Epithelial cell of esophagus (primary cell): ENCODE measurements at places on chromosomes 2 and 18.
A peak's percentile ranks its signal among the peaks of the same experiment; 100 is the strongest.

- peak; percentile 37 for DNase-seq
Observed at GRCh38 chr18:2424420-2424819, 146.9 kb downstream of the METTL4 start.

GRCh38 chr2:236993-237539 is 26.8 kb downstream of the SH3YL1 start:
- DNase-seq = no peak

DNA sequence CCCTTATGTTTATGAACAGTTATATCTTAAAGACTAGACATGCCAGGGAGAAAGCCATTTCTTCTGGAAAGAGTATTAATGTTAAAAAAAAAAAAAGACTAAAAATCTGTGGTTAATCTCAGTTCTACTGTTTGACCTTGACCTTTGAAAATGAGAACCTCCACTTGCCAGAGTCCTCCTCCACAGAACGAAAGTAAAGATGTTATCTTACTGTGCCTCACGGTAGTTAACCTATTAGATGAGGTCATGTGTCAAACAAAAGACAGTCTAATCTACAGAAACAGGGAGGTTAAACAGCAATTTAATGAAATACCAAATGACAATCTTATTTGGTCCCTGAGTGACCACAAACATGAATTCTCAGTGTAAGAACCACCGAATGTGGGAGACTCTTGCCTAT is 51.2 kb downstream of the SLC14A2 start:
- DNase-seq = no peak

- no peak for DNase-seq
Observed at GRCh38 chr2:110868971-110869370, 136.6 kb downstream of the ACOXL start.

DNA sequence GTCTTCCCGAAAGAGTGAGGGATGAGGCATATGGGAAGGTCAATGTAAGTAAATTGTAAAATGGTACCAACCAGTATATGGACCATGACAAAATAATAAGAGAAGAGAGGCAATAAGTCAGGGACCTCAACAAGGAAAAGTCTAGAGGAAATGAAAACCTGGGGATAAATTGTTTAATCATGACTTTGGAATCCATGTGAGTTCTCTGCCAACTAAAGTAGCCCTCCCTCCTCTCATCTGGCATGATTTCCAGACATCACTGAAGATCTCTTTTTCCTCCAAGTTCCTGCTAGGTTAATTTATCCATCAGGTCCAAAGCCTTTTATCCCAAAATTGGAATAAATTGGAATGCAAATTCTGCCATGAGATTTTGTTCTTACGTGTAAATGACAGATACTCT is 417.9 kb downstream of the NRXN1 start:
- DNase-seq = peak; percentile 46

GRCh38 chr2:199452991-199453379 is 4.8 kb downstream of the SATB2 start:
- no peak for DNase-seq

DNA sequence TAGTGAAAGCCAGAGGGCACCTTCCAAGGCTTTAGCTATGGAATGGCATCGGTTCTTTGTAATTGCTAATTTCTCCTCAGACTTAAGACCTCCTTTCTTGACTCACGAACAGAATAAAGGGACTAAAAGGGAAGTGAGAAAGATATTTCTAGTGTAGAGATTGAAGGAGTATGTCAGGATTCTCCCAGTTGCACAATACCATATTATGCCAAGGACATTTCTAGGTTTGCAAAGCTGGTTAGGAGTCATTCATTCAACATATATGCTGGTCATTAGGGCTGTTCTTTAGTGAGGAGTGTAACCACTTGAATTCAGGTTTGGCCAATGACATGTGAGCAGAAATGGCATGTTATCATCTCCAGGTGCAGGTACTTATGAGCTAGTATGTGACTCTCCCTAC is 7.4 kb downstream of the REEP1 start:
- no peak for DNase-seq

DNA sequence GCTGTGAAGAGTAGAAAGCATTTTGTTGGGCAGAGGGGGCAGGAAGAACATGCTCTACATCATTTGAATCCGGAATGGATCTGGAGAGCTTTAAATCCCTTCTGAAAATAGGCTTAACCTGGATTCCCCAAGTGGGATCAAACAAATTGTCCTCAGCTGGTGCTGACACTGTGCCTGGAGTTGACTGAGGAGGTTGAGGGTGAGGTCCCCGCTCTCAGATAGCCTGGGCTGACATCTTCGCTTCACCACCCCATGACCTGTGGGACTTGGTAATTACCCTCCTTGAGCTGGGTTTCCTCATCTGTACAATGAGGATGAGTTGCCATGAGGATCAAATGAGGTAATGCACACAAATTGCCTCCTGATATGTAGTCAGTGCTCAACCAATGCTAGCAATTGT is 117.8 kb upstream of the SMAD2 start:
- no peak for DNase-seq

GRCh38 chr2:905833-906140 is 44.9 kb upstream of the SNTG2 start:
- no peak for DNase-seq

- no peak for DNase-seq
Observed at GRCh38 chr2:10221443-10221842, 81.3 kb upstream of the HPCAL1 start.

- no peak for DNase-seq
Observed at GRCh38 chr2:199875400-199875799, 24.4 kb upstream of the FTCDNL1 start.

DNA sequence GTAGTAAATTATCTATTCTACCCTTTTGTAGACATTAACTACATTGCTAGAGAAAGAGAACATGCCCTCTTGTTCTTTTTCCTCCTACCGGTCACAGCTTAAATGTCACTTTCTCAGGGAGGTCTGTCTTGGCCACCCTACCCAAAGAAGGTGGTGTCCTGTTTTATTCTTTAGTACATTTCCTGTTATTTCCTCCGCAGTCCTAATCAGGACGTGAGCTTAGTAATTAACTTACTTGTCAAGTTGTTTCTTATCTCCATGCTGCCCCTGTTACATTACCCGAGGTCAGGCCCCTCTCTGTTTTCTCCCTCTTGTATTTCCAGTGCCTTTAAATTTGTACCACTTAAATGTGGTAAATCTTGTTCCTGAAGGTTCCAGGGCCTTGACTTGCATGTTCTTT is 73.7 kb upstream of the RMDN2 start:
- DNase-seq = no peak

- no peak for DNase-seq
Observed at GRCh38 chr18:30386624-30387023, 655.9 kb downstream of the DSC3 start.

DNA sequence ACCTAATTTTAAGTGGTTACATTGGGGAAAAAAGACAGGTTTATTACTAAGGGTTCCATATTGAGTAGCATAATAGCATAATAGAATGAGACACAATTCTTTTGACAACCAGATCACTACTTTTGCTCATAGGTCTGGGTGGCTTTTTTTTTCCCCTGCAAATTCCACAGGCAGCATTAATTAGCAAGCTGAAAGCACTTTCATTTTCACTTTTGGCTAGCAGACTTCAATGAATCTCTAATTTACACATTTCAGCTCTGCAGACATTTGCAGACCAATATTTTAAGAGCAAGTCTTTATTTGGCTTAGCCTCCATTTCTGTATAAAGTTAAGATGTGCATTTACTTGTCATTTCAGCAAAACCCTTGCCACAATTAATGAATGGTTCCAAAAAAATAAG is 185.5 kb downstream of the NOL4 start:
- DNase-seq = no peak

- peak; percentile 85 for DNase-seq
Observed at GRCh38 chr2:43311276-43311675, 84.9 kb upstream of the ZFP36L2 start.

GRCh38 chr18:61842146-61842545 is 50.7 kb downstream of the RNF152 start:
- no peak for DNase-seq

GRCh38 chr2:176106581-176107539 is at the start of gene HOXD11:
TSS of gene HOXD11 (plus strand) at chr2:176107280. CDS start at chr2:176107356, 76 bp downstream.
- peak; percentile 77 for DNase-seq

- DNase-seq = no peak
Observed at GRCh38 chr2:123086613-123087385, 938.3 kb upstream of the CNTNAP5 start.

DNA sequence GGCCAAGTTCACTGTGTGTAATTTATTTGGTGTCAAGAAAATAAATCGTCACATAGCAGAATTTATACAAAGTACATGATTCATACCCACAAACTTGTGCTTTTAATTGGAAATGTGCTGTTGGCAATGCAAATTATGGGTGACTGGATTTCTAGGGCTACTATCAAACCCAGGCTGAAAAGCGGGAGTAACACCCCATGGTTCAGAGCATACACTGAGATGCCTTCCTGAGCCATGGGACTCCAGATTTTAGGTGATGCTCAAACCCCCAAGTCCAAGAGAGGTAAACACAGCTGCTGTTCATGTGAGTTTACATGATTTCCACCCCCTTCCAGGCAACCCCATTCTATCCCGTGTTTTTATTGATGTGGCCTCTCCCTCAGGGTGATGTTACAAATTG is 565.9 kb upstream of the ID2 start:
- no peak for DNase-seq

DNA sequence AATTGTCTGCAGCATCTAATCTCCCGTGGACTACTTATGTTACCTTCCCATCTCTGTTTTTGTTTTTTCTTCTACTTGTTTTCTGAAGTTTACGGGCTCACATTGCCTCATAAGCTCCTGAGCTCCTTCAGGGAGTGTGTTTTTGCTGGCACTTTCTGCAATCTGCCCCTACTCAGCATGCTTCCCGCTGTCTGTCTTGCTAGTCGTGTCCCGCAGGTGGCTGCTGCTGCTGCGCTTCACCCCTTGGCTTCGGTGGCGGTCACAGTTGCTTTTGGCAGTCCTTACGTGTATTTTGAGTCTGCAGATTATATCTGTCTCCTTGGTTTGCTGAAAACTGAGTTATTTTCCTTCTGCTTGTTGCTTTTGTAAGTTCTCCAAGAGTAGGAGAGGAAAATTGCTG is 37.3 kb downstream of the FER1L5 start:
- no peak for DNase-seq

DNA sequence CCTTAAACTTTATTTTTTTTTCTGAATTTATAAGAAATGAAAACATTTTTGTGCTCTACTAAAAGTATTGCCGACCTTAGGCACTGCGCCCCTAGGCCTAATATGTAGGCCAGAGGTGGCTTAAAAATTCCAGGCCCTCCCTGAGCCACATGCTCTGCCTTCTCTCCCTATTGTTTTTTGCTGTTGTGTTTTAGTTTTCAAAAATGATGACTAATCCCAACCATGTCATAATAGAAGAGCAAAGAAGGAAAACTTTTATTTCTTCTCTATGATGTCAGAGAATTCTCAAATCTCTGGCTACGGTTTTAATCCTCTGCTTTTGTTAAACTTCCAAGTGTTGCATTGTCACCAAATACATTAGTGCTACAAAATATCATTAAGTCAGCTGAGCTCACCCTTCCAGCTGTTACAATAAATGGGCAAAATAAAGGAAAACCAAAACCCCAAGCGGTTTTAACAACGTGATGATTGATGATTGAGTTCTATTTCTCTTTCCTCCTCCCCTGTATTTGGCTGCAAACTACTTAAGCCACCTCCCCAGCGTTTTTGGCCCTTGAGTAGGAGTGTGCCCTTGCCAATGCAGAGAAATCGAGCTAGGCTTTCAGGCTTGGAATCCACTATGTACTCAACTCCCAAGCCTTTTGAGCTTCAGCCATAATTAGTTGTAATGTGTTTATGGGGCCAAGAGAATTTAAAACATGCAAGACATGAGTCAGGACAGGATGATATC is 163.5 kb upstream of the POU3F3 start:
- no peak for DNase-seq

DNA sequence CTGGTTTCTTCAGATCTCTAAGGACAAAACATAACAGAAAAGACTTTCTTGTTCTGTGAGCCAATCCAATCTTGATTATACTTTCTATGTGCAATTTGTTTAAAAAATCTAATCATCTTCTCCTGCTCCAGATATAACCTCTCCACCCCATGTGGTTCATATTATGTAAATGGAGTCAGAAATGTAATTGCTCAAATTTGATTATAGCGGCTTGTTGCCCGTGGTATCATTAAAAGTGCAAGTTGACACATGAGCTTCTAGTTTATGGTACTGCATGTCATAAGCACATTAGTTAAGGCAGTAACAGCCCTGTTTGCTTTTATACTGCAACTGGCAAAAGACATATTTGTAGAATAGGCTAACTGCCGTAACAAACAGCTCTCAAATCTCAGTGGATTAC is 715.1 kb upstream of the CDH7 start:
- no peak for DNase-seq

- no peak for DNase-seq
Observed at GRCh38 chr2:218008060-218009040, 5.6 kb upstream of the TNS1 start.

GRCh38 chr2:27024188-27024587 is 8.6 kb upstream of the TMEM214 start:
- DNase-seq = no peak

DNA sequence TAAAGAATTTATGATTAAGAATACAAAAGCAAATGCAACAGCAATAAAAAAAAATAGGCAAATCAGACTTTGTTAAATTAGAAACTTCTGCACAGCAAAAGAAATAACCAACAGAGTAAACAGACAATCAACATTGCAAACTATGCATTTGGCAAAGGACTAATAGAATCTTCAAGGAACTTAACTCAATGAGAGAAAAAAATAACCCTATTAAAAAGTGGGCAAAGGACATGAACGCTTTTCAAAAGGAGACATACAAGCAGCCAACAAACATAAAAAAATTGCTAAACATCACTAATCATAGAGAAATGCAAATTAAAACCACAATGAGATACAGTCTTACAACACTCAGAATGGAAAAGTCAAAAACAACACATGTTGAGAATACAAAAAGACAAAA is 166.0 kb upstream of the DSEL start:
- no peak for DNase-seq

- no peak for DNase-seq
Observed at GRCh38 chr2:49224426-49225010, 70.2 kb upstream of the FSHR start.

DNA sequence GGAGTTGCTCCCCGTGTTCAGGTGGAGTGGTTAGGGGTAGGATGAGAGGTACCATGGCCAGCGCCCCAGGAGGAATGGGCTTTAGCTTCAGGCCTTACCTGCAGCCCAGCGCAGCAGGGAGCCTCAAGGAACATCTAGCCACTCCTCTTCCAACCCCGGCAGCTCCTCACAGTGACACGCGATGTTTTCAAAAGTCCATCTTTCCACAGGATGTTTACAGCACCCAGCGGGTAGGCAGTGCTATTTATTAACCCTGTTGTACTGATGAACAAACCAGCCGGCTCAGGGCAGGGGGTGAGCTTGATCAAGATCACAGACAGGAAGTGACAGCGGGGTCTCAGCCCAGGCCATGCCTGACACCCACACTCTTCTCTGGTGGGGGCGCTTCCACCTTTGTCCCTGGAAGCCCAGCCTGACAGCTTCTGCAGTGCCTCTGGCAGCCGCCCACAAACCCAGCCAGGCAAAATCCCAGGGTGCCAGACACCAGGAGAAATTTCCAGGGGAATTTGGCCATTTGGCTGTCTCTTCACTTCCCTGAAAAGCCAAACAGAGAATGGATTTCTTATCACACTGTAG is 18.4 kb upstream of the PRLH start:
- no peak for DNase-seq

- DNase-seq = no peak
Observed at GRCh38 chr2:105244451-105244850, 2.9 kb downstream of the GPR45 start.
